BJ (cell line): ENCODE measurements at places on chromosomes 13 and 19. TPM values are rescaled to one million over a fixed set of nuclear protein-coding genes. Genes with fewer than 3 reads are reported as not detected.

The IL4I1 gene
- polyA plus RNA-seq, result 0.12 and 0.32 TPM in 2 replicates

The CTXN1 gene
- polyA plus RNA-seq, result 1.3 and 2.0 TPM in 2 replicates

The ZNF560 gene
- polyA plus RNA-seq, result 0.38 and 0.96 TPM in 2 replicates

The ZNF700 gene
- 2.5 and 4.8 TPM in 2 replicates for polyA plus RNA-seq

The ZNF578 gene
- 0.82 and 1.7 TPM in 2 replicates for polyA plus RNA-seq

The PCDH17 gene
- 0.01 TPM in 1 of 2 replicates, not detected in the other for polyA plus RNA-seq

The GCDH gene
- 11.5 and 20.9 TPM in 2 replicates for polyA plus RNA-seq

The RGS9BP gene
- 0.11 and 0.12 TPM in 2 replicates for polyA plus RNA-seq

The CLC gene
- not detected in 2 replicates for polyA plus RNA-seq

The LILRB5 gene
- polyA plus RNA-seq, result not detected in 2 replicates

The DENND1C gene
- 0.07 TPM in 1 of 2 replicates, not detected in the other for polyA plus RNA-seq

The ZNF506 gene
- polyA plus RNA-seq, result 3.9 and 7.2 TPM in 2 replicates

The DACH1 gene
- 0.01 TPM in 2 replicates for polyA plus RNA-seq

The ZSCAN4 gene
- polyA plus RNA-seq, result not detected in 2 replicates
